ENCODE measurements at places on chromosomes 11 and 22.
A peak's percentile ranks its signal among the peaks of the same experiment; 100 is the strongest.

DNA sequence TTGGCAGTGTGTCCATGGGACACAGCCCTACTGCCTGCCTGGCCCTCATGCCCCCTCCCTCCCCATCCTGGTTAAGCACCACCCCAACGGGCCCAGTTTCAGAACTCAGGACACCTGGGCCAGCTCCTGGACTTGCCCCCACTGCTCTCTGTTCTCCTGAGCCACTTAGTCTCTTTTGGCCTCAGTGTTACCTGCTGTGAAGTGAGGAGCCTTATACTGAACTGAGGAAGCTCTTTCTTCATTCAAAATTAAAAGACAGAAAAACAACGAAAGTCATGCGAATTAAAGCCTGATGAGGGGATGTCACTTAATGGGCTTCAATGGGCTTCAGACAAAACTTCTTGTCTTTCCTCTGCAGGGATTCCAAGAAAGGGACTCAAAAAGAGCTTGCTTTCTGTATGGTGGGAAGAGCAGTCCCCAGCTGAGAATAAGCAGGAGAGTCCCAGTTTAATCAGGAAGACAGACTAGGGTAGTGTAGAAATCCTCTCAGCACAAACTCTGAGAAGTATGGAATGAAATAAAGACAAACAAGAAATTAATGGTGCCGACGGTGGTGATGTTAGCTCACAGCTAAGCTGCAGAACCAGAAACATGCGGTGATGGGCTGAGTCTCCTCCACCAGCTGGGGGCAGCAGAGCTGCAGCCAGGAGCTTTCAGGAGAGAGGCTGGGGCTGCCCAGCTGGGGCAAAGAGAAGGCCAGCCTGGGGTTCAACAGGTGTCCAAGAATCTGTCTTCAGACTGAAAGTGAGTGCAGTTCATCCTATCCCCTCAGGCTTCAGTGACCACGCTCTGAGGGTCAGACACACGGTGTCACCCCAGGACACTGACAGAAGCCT lies 101.0 kb downstream of the GGTLC2 start:
- peak; percentile 70 for DNase-seq

- DNase-seq, result no peak
Observed at GRCh38 chr11:11380883-11381282, 27.8 kb upstream of the CSNK2A3 start.

DNA sequence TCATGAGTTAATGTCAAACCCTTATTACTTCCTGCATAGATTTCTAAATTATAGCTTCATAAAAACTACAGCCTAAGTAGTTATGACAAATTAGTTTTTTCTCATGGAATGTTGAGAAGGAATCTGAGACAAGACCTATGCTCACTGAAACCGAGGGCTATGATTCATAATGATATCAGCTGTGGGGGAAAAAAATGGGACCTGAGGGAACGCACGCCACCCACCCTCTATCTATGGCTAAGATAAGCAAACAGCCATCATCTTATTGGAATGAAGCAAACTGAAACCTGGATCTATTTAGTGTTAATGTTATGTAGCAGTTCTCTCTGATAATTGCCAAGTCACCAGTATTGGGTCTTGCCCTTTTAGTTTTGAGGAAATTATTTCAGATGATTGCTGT lies 906.9 kb upstream of the RAG2 start:
- DNase-seq, result no peak

GRCh38 chr22:47126344-47126811 lies 363.9 kb downstream of the TBC1D22A start:
- no peak for DNase-seq

DNA sequence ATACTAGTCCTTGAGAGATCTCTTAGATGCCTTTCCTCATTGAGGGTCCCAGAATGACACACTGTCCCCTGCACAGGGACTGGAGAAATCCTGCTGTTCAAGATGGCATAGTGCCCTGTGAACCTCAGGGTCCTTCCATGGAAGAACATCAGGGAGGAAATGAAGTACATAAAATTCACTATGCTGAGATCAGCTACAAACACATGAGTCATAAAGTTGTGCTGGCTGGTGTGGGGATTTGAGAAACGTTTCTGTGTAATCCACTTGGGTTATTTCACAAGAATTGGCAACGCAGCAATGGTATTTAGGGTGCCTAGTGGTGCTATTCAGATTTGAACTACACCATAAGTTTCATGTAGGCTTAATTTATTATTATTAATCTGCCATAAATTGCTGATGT lies 174.4 kb downstream of the MAML2 start:
- DNase-seq, result no peak

- DNase-seq, result peak; percentile 77
Observed at GRCh38 chr11:68142028-68142412, 20.8 kb upstream of the CHKA start.

DNA sequence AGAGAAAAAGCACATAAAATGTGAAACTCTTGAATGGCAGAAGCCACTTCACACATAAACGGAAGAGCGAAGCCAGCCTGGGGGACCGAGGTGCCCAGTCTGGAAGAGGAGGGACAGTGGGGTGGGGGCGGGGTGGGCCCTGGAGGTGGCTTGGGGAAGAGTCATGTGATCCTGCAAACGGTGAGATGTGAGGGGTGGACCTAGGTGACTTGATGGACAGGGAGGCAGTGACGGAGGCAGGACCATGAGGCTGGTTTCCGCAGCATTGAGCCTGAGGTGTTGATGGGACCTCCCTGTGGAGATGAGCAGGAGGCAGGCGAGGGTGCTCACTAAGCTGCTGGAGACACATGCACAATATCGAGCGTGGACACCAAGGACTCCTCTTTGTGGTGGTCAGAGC lies 16.8 kb downstream of the ZDHHC24 start:
- no peak for DNase-seq

DNA sequence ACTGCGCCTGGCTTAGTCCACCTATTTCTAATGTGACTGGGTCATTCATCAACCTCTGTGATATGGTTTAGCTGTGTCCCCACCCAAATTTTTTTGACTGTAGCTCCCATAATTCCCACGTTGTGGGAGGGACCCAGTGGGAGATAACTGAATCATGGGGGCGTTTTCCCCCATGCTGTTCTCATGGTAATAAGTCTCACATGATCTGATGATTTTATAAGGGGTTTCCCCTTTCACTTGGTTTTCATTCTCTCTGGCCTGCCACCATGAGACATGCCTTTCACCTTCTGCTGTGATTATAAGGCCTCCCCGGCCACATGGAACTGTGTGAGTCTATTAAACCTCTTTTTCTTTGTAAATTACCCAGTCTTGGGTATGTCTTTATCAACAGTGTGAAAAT lies 8.7 kb downstream of the CENATAC start:
- DNase-seq, result no peak

- no peak for DNase-seq
Observed at GRCh38 chr11:43835104-43835503, 45.5 kb upstream of the ALKBH3 start.

- DNase-seq, result no peak
Observed at GRCh38 chr11:69403556-69404215, 77.8 kb upstream of the LINC01488 start.

DNA sequence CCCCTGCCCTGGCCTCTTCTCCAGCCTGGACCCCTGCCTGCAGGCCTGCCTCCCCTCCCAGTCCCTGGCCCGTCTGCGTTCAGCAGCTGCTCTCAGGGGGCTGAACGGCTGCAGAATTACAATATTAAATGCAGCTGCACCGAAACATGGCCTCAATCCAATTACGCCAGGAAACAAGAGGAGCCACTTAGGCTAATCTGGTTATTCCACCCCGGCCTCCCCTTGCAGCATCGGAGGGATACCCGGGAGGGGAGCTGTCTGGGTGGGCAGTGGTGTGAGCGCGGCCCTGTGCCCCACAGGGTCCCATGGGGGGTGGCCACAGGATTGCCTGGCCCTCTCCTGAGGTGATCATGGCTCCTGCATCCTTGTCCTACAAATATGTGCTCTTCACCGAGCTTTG lies 42.6 kb downstream of the FLRT1 start:
- DNase-seq, result no peak

DNA sequence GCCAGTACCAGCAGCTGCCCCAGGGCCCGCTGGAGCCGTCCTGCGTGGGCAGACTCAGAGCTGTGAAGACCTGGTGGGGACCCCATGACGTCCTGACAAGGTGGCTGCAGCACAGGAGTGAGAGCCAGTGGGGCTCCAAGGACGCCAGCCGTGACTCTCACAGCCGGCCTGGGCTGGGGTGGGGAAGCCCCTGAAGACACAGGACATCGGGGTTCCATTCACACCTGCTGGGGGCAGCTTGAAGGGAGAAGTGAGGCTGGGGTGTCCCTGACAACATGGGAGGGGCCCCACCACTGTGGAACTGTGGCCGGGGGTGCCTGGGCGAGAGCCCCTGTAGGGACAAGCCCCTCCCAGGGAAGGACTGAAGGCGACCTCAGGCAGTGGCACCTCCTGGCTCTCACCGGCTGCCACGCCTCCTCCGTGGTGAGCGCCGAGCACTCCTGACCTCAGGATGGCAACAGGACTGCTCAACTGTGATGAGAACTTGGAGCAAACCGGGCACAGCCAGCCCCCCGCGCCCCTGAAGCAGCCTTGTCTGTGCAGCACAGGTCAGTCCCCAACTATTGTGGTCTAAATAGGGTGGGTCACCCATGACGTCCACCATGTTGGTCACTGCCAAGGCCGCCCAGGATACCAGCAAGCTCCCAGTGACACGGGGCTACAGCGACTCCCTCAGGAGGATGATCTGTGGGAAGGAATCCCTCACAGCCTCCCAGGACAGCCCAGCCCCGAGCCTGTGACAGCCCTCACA lies 22.7 kb upstream of the IL17REL start:
- no peak for DNase-seq

DNA sequence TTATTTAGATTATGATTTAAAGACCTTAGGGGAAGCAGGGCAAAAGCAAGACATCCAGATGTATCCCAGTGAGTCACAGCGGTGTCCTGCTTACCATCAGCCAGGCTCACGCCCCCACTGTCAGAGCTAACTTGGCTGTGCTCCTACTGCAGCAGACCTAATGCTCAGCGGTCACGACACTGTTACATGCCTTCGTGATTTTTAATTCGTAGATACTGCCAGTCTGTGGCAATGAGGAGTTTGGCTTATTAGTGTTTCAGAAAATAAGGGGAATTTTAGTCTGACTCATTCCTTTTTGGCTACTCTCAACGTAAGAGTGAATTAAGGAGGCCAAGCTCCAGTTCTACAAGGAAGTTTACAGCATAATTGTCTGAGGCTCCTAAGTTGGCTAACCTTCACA lies 22.7 kb downstream of the EFCAB6 start:
- DNase-seq, result no peak

- DNase-seq, result peak; percentile 13
Observed at GRCh38 chr11:69316956-69317355, 23.0 kb downstream of the MYEOV start.

- DNase-seq, result no peak
Observed at GRCh38 chr11:127627629-127628457, 627.3 kb upstream of the KIRREL3 start.

- DNase-seq, result no peak
Observed at GRCh38 chr22:45869340-45869847, 107.6 kb downstream of the WNT7B start.

DNA sequence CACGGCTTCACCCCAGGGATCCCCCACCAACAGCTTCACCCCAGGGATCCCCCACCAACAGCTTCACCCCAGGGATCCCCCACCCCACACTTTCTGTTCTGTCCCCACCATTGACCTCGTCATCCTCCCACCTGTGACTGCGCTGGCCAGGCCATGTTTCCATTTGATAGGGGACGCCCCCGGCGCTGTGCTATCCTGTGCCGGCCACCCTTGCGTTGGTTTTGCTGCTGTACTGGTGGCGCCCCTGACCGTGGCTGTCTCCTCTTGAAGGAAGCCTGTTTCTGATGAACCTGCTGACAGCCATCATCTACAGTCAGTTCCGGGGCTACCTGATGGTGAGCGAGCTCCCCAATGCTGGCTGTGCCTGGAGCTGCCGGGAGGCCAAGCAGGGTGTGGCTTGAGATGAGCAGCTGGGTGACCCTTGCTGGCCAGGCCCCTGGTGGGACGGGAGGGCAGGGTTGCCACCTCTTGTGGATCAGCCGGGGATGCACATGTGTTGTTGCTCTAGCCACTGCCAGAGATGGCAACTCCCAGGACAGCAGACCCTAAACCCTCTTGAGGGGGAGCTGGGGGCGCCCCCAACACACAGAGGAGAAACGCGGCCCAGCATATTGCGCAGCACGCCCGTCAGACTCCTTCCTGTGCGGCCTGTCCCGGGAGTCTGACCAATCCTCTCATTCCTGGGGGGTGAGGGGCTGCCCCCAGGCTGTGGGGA lies 22.5 kb downstream of the TPCN2 start:
- DNase-seq, result no peak

DNA sequence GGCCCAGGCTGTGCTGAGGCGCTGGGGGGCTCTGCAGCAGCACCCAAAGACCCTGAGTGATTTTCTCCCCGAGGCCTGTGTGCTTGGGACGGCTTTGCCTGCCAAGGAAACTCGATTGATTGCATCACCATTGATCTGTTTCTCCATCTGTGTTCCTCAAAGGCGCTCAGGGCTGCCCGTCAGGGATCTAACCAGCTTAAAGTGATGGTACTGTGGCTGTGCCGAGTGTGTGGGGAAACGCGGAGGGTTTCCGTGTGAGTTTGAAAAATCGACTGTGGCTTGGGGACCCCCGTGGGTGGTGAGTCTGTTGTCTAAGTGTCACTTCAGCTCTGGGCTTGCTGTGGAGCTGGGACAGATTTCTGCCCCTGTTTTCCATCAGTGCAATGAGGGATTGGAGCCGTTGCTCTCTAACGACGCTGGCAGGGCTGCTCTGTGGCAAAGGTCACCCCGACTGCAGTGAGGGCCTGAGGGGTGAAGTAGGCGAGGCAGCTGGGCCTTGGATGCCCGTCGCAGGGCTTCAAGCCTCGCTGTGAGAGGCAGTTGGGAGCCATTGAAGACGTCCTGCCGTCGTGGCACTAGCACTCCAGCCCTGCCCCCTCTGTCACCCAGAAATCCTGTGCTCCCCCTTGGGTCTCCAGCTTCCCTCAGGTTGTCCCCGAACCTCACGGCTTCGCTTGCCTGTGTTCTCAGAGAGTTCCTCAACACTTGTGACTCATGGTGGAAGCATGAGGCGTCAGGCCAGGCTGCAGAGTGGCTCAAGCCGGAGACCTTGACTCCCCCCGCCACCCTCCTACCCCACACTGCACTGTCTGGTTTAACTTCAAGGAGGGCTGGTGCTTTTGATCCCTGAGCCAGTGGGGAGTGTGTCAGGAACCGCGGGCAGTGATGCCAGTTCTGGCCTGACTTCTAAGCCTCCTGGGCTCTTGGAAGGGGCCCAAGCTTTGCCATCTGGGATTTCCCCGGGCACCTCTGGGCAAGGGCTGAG lies 21.8 kb downstream of the CACNA1I start:
- DNase-seq, result no peak

GRCh38 chr22:17283423-17283822 lies 64.2 kb upstream of the ADA2 start:
- DNase-seq, result no peak

DNA sequence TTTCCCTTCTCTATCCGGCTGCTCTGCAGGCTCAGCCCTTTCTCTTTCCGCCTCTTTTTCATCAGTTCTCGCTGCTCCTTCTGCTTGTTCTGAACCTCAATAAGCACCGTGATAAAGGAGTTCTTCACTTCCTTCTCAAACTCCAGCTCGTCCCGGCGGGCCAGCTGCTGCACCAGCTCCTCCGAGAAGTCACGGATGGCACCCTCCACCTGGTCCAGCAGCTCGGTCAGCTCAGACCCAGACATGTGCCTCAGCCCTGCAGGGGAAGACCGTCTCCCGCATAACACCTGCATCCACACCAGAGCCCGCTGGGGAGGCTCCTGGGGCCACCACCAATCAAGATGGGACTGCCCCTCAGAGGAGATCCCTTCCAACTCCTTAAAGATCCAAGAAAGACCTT lies 40.2 kb downstream of the FEZ1 start:
- DNase-seq, result no peak

Measured in activated CD8-positive, alpha-beta memory T cell treated with anti-CD3 and anti-CD28 coated beads, Interleukin-2, amount 50 U/mL, for 48 hours (primary cell).